BJ (cell line): ENCODE measurements at places on chromosomes 1 and 21. TPM values are rescaled to one million over a fixed set of nuclear protein-coding genes. Genes with fewer than 3 reads are reported as not detected.

DNA sequence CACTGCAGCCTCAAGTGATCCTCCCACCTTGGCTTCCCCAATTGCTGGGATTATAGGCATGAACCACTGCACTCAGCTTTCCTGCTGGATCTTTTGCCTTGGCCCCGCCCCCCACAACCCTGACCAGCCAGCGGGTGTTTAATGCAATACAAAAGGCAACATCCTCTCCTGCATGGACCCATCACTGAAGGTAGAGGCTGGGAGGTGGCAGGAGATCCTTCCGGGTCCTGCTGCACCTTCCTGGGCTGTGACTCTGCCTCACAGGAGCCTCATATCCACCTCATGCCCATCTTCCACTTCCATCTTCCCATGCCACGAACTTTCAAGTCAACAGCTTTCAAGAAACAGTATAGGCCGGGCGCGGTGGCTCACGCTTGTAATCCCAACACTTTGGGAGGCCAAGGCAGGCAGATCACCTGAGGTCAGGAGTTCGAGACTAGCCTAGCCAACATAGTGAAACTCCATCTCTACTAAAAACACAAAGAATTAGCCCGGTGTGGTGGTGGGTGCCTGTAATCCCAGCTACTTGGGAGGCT is 11.7 kb upstream of the WNT9A start:
- DNase-seq = no peak

ZNF683 gene
- polyA plus RNA-seq = not detected in 2 replicates

DNA sequence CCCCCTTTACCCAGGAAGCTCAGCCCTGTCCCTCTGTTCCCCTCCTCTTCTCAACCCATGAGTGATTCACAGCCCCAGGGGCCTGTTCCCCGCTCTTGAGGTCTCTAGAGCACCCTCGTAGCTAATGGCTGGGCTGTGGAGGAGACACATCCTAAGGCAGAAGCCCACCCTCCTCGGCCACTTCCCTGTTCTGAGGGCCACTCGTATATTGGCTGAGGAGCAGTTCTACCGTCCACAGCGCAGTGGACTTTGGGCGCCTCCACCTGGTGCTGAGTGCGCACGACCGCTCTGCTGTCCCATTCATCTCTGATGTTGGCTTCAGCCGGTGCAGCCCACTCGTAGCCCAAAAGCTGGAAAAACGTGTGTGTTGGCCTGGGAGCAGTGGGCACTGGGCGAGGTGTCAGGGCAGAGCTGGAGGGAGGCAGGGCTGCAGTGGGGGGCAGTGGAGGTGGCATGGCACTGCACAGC is 24.5 kb upstream of the PKP1 start:
- no peak for DNase-seq

- DNase-seq = no peak
Measured at GRCh38 chr1:181043025-181043888, 9.5 kb downstream of the MR1 start.

TATDN3 gene
- polyA plus RNA-seq = 4.6 and 9.5 TPM in 2 replicates
